Mesangial cell (primary cell): ENCODE measurements at places on chromosomes 1 and 21. TPM values are rescaled to one million over a fixed set of nuclear protein-coding genes. Genes with fewer than 3 reads are reported as not detected.

The PDZK1IP1 gene
- total RNA-seq = 7.3 and 122 TPM in 2 replicates

The OR2M3 gene
- total RNA-seq = not detected in 2 replicates

The HSPB7 gene
- 0.13 TPM in 1 of 2 replicates, not detected in the other for total RNA-seq

The PAQR6 gene
- 0.49 and 1.0 TPM in 2 replicates for total RNA-seq

The CACNA1S gene
- not detected in 2 replicates for total RNA-seq

The PDE9A gene
- total RNA-seq = not detected in 2 replicates

The TRAF3IP3 gene
- total RNA-seq = not detected in 2 replicates

The SLC9C2 gene
- total RNA-seq = not detected in 2 replicates

The IL19 gene
- total RNA-seq = not detected in 2 replicates

The UBL4B gene
- not detected in 2 replicates for total RNA-seq

The CD160 gene
- total RNA-seq = not detected in 2 replicates

The LCE6A gene
- total RNA-seq = not detected in 2 replicates

The DEPDC1 gene
- 3.0 and 43.0 TPM in 2 replicates for total RNA-seq

The S100A8 gene
- not detected in 2 replicates for total RNA-seq

The OVAAL gene
- total RNA-seq = not detected in 2 replicates

The NUDC gene
- total RNA-seq = 36.6 and 89.3 TPM in 2 replicates

The PM20D1 gene
- 0.63 and 1.5 TPM in 2 replicates for total RNA-seq

The SPATA45 gene
- total RNA-seq = not detected in 2 replicates

The LEFTY1 gene
- under 0.01 TPM in 1 of 2 replicates, not detected in the other for total RNA-seq

The LTN1 gene
- total RNA-seq = 9.0 and 10.4 TPM in 2 replicates

The CYP4Z1 gene
- not detected in 2 replicates for total RNA-seq

The CTSE gene
- total RNA-seq = 0.13 TPM in 1 of 2 replicates, not detected in the other

The KCNT2 gene
- total RNA-seq = 1.1 and 8.4 TPM in 2 replicates

The SH2D5 gene
- 9.6 and 9.8 TPM in 2 replicates for total RNA-seq
